Pulmonary artery endothelial cell (primary cell): ENCODE measurements at places on chromosomes 6 and 20. TPM values are rescaled to one million over a fixed set of nuclear protein-coding genes. Genes with fewer than 3 reads are reported as not detected.

GRCh38 chr6:29865631-29866030 is 38.0 kb downstream of the HLA-G start:
- DNase-seq = no peak

GRCh38 chr6:56324396-56324795 is 77.0 kb upstream of the COL21A1 start:
- no peak for DNase-seq

DNA sequence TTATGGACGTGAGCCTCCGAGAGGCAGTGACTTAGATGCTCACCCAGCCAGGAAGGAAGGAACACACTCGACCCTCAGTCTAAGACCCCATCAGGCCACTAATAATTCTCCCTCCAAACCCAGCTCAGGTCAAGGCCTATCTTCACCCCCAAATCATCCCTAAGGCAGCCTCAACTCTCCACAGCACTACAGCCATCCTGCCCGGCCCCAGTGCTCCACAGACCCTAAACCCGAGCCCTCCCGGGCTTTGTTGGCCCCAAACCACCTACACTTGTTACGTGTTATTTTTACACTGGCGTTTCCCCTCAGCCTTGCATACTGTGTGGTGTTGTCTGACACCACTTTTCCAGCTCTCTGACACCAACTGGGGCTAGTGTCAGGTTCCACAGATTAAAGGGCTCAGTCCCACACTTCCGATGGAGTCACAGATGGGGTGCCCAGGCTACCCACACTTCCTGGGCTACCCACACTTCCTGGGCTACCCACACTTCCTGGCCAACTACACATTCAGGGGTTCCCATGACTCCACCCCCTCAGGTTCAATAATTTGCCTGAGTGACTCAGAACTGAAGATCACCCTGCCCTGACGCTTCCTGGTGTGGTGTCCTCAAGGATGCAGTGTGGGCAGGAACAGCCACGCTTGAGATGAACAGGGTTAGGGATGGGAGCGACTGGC is 25.3 kb downstream of the RBCK1 start:
- no peak for DNase-seq

DNA sequence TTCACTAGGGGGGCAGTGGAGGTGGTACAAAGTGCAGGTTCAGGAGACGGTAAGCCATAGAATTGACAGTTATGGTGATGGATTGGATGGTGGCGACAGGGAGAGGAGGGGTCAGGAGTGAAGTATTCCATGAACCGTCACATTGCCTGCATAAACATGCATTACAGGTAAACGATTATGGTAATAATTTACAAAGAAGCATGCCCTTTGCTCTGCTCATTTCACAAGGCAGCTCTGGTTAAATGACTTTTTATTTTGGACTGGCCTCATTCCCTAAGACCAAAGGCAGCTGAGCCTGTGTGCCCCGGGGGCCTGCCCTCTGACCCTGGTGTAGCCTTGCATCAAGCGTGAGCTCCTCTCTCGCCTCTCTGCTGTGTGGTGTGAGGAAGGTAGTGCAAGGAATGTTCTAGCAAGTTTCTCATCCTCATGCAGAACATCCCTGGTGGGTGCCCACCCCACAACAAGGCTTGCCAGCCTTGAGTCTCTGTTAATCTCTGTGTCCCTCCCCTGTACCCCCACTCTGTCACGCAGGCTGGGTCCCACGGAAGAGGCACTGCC is 59.0 kb downstream of the PPP1R14C start:
- no peak for DNase-seq

DNA sequence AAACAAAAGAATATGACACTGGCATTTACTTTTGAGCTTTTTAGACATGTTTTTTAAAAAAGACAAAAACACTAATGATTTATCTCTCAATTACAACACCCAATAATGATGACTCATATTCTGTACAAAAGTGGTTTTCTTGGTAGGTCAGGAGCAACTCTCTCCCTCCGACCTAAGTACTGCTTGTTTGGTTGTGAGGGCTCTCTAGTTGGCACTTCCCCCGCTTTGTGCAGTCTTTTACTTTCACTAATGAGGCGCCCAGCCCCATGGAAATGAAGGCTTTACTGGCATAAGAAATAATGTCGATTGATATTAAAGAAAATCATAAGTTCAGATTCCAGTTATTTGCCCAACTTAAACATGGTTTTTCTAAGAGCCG is 1.3 kb downstream of the KPNA5 start:
- no peak for DNase-seq

- DNase-seq = peak; percentile 64
Measured at GRCh38 chr6:111804627-111805235, 68.5 kb downstream of the FYN start.

Gene ZNF334
- under 0.01 and 1.3 TPM in 2 replicates for total RNA-seq

Gene KIZ
- total RNA-seq = 3.4 and 4.4 TPM in 2 replicates

Gene REPS1
- total RNA-seq = 33.4 and 35.6 TPM in 2 replicates

Gene C6orf58
- 0.07 TPM in 1 of 2 replicates, not detected in the other for total RNA-seq

Gene MROH8
- total RNA-seq = 0.28 and 0.86 TPM in 2 replicates

Gene PLN
- total RNA-seq = 0.04 TPM in 1 of 2 replicates, not detected in the other

Gene UBD
- total RNA-seq = 0.53 and 1.9 TPM in 2 replicates
